ENCODE measurements at places on chromosomes 11 and 22. TPM values are rescaled to one million over a fixed set of nuclear protein-coding genes. Genes with fewer than 3 reads are reported as not detected.

Gene ALDH3B2
- 19.1 TPM for total RNA-seq

- DNase-seq, result peak; percentile 25
These were observed 1.4 kb downstream of the PLXNB2 start for GRCh38 chr22:50305923-50306566.

Gene CD248
- total RNA-seq, result 31.2 TPM

DNA sequence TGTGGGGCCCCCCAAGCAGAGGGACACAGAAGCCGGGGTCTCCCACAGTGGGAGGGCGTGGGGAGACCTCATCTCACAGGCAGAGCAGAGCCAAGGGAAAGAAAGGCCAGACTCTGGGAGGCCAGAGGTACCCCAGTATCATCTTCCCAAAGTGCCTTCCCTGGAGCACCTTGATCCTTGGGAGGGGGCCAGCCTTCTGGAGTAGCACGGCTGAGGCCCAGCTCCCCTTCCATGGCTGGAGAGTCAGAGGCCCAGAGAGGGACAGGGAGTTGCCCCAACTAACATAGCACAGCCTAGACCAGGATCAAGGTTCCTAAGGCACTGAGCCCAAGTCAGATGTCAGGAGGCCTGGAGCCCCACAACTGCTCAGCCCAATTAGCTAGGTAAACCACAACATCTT is 50.6 kb downstream of the ELFN2 start:
- DNase-seq, result no peak

Gene GNG3
- not detected for total RNA-seq

Gene TENM4
- 27.2 TPM for total RNA-seq

GRCh38 chr11:122933416-122933815 is 48.2 kb downstream of the BSX start:
- peak; percentile 46 for DNase-seq

Gene INTS4
- total RNA-seq, result 43.2 TPM

Gene MAJIN
- not detected for total RNA-seq

Gene VSIG10L2
- total RNA-seq, result 0.39 TPM

DNA sequence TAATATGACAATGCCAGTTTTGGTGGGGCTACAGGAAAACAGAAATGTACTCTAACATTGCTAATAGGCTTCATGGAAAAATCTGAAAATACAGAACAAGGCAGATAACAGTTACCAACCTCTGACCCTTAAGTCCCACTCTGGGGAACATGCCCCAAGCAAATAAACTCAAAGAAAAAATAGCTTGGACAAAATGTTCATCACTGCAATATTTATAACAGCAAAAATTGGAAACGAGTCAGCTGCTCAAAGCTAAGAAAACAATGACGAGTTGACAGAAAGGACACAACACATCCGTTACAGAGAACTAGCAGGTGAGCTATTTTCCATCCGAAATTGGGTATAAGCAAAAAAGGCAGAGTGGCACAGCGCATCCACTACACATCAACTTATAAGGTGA is 70.5 kb downstream of the PACSIN2 start:
- no peak for DNase-seq

DNA sequence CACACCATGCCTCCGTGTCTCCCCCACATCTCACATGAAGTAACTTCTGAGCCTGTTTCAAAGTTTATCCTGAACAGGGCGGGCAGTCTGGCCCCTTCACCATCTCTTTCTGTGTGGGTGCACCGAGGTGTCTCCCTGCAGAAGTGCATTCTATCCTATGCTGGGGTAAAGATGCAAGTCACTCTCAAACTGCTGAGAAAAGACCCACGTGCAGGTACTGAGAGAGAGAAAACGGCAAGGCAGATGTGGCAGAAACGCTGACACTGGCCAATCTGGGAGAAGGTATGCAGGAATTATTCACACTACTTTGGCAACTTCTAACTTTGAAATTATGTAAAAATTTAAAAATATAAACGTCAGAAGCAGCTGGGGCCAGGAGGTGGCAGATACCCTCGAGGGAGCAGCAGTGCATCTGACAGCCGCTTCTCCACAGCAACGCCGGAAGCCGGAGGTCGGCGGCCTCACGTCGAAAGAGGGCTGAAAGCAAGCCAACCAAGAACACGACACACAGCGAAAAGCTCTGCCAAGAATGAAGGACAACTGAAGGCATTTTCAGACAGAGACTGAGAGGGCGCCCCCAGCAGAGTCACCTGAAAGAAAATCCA is 34.2 kb upstream of the MOB2 start:
- no peak for DNase-seq

- no peak for DNase-seq
These were observed 589.0 kb downstream of the OPCML start for GRCh38 chr11:132943357-132943705.

Gene DEPDC7
- total RNA-seq, result 6.0 TPM

Gene BTBD18
- total RNA-seq, result not detected

Gene FOLR1
- 0.69 TPM for total RNA-seq

GRCh38 chr11:33162831-33163230 is 1.6 kb upstream of the CSTF3 start:
- DNase-seq, result no peak

DNA sequence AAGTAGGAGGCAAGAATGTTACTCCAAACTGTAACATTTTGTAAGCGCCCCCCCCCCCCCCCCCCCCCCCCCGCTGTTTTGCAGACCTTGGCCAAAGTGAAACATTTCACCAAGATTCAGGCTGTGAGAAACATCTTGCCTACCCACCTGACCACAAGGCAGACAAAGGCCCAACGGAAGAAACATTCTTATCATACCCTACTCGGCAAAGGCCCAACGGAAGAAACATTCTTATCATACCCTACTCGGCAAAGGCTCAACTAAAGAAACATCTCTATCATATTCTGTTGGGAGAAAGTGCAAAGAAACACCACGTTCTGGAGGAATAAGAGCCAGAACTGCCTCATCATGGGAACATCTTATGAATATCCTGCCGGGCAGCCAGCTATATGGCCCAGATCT is 117.1 kb downstream of the JRKL start:
- DNase-seq, result no peak

DNA sequence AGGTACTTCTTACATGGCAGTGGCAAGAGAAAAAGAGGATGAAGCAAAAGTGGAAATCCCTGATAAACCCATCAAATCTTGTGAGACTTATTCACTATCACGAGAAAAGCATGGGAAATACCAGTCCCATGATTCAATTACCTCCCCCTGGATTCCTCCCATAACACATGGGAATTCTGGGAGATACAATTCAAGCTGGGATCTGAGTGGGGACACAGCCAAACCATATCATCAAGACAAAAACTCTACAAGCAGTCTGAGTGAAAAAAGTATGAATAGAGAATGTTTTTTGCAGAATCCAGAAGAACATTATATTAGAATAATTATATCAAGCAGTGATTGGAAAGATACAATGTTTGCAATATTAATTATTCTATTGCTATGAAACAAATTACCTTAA is 893.7 kb downstream of the FAM181B start:
- no peak for DNase-seq

DNA sequence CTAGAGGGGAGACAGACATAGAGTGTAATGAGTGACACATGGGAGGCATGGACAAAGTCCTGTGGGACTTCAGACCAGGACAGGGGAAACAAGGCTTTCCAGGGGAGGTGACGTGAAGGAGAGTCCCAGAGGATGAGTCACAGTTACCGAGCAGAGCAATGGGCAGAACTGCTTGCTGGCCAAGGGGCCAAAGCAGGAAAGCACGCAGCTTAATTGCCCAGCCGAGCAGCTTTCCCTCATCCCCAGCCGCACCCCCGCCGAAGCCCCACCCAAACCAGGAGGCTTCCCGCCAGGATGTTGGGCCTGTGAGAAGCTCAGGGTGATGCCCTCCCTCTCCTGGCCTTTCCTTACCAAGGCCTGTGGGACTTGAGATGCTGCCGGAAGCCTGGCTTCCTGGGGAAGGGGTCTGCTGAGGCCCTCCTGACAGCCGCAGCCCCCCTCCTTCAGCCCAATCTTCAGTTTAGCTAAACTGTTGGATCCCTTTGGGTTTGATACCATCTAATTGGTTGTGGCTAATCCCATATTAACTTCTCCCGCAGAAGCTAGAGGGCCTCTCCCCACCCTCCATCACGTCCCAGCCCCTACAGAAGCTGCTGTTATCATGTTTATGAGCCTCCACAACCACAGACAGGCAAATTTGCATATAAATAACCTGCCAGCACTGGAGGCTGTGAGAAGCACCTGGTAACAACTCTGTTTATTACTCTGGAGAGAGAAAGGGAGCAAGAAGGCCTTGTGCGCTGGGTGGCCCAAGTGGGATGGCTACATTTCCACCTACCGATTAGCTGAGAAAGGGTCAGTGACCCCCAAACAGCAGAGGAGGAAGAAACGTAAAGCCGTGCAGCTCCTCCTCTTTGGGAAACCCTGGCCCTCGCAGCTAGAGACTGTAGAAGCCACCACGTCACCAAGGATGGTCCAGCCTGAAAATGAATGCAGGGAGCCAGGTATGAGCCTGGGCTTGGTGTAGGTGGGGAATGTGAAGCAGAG is 80.0 kb downstream of the TRIM29 start:
- DNase-seq, result no peak

- DNase-seq, result peak; percentile 15
These were observed 14.4 kb upstream of the SERPINH1 start for GRCh38 chr11:75547617-75548058.

- no peak for DNase-seq
These were observed 6.9 kb upstream of the CNTF start for GRCh38 chr11:58615559-58615958.
